ENCODE measurements at places on chromosomes 7 and 10.

DNA sequence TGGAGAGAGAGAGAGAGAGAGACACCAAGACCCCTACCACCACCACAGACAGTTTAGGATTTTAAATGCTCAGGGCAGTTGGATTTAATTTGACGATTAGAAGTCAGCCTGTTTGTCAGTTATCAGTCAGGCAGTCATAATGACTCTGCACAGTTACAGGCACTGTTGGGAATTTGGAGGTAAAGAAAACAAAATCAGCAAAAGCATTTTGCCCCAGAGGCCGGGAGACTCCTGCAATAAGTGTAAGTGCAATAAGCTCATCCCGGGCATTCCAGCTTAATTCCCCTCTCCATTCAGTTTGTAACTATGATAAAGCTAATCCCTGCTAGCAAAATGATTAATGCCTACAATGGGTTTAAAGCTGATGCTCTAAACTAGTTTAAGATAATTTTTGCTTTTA, 13.5 kb downstream of the SEMA3C start:
- peak; percentile 54 for DNase-seq

DNA sequence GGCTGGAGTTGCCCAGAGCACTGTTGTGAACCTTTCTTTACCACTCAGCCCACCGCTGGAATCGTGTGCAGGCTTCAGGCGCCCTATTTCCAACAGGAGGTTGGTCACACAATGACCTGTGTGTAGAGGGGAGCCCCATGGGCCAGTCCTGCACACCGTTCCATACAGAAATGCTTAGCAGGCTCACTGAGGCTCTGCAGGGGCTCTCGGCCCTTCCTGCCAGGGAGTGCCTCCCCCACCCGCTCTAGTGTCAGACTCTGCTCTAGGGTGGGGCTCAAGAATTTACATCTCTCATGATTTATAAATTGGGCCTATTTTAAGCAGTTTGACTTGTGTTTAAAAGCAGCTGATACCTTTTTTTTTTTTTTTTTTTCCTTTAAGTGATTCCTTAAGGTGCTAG, 42.0 kb downstream of the SHH start:
- no peak for DNase-seq

GRCh38 chr10:9545073-9545472, 1472.6 kb upstream of the CELF2 start:
- no peak for DNase-seq

DNA sequence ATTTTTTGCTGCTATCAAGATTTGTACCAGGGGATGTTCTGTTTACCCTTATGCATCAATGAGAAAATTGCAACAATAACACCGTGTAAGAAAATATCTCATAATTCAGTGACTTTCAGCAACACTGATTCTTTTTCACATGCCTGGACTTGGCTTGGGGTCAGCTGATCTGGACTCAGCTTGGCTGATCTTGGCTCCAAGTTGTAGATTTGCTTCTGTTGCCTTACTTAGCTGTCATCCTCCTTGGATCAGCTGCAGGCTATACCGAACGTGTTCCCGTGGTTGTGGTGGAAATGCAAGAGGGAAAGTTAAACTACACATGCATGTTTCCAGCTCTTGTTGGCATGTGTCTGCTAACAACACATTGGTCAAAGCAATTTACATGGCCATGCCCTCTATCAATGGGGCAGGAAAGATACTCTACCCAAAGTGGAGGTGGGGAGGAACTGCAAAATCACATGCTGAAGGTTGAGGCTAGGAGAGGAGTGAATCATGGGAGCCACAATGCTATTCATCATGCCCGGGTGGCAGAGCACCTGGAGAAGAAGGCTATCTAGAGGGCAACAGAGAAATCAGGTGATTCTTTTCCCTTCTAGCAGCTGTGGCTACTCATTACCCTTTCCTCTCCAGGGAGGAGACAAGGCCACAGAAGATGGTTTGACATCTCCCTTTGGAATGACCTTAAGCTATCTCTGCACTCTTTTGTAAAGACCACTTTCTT, 1276.3 kb upstream of the AUTS2 start:
- DNase-seq: no peak

GRCh38 chr7:124130-124949, 68.0 kb upstream of the FAM20C start:
- DNase-seq: no peak

DNA sequence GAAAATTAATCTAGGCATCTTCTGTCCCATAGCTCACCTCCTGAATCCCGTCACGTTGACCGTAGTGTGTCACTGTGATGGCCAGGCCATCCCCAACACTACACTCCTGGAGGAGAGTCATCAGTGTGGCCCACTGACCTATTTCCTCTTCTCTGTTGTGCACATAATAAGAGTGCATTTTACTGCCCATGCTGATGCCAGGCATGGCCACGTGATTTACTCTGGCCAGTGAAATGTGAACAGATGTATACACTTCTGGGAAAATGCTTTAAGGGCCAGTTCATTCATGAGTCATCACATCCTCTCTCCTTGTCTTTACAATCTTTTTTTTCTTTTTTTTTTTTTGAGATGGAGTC, 101.9 kb upstream of the PIP4K2A start:
- peak; percentile 74 for DNase-seq

All from islet precursor cell (in vitro differentiated cells).